CD4-positive, alpha-beta T cell treated with Interleukin-10 for 1 hour (primary cell): ENCODE measurements at places on chromosomes 13 and 19.

GRCh38 chr13:109480011-109480955, 306.1 kb downstream of the IRS2 start:
- DNase-seq, result no peak

DNA sequence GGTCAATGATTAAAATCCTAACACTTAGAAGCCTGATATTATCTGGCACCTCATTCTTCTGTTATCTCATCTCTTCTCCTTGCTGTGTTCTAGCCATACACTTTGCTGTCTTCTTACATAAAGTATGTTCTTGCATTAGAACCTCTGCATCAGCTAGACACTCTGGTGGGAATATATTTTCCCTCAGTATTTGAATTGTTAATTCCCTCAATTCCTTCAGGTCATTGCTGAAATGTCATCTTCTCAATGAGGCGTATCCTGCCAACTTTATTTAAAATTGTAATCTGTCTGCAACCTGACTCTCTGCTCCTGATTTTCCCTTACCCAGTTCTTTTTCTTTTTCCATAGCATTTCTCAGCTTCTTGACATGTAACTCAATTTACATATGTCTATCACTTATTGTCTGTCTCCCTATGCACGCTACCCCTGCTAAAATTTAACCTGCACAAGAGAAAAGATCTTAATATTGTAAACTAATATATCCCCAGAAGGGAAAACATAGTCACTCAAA, 138.2 kb downstream of the UGGT2 start:
- DNase-seq, result no peak

- no peak for DNase-seq
These were observed 15.2 kb upstream of the SLC1A5 start for GRCh38 chr19:46803555-46803954.

GRCh38 chr13:37306778-37307544, 201.5 kb upstream of the CSNK1A1L start:
- no peak for DNase-seq

DNA sequence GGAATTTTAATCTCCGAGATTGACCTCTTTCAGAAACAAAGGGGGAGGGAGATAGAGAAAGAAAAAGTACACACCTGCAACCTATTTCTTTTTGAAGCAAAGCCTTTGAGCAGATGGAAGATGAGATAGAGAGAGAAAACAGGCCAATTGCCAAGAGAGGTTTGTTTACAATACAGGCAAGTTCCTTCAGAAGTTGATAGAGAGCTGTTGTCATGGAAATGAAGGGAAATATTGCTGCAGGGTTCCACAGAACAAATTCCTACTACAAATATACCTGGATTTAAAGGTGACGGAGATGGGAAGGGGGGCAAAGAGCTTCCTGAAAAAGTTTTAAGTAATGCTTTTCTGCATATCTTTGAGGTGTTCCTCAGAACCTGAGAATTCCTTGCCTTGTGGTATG, 388.4 kb downstream of the NDFIP2 start:
- no peak for DNase-seq

GRCh38 chr13:100519626-100520025, 69.0 kb downstream of the GGACT start:
- DNase-seq, result no peak

GRCh38 chr19:46132508-46133100, 8.1 kb upstream of the IGFL3 start:
- DNase-seq, result no peak

- no peak for DNase-seq
These were observed 14.4 kb upstream of the SACS start for GRCh38 chr13:23447927-23448326.

- no peak for DNase-seq
These were observed 686.7 kb downstream of the DIAPH3 start for GRCh38 chr13:59477011-59477410.

DNA sequence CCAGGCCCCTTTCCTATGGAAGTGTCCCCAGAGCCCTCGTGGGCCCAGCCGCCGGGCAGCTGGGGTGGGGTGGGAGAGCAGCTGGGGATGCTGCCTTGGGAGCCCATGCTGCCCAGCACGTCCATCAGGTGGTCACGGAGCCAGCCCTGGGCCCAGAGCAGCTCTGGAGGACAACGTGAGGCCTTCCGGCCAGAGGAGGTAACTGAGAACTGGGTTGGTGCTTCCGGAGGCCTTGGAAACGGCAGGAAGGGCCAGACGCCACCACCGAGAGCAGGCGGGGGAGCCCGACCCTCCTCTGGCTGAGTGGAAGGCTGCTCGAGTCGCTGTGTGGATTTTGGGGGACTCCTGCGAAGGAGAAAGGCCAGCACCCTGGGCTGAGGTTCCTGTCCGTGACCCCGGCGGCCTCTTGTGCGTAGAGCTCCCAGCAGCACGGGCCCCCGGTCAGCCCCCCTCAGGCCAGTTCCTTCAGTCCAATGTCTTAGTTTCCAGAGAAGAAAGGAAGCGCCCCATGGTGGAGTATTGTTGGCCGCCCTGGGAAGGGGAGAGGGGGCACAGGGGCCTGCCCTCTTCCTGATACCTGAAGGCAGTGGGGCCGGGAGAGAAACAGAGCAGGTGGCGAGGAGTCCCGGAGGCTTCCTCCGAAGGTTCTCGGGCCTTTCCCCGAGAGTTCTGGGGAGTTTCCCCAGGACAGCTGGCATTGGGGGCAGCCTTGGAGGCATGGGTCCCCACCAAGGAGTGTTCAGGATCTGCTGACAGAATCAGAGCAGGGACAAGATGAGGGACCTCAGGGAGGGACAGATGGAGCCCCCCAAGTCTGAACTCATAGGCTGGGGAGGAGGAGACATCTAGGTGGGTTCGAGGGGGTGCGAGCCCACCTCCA, 68.8 kb downstream of the MLLT1 start:
- DNase-seq, result no peak

DNA sequence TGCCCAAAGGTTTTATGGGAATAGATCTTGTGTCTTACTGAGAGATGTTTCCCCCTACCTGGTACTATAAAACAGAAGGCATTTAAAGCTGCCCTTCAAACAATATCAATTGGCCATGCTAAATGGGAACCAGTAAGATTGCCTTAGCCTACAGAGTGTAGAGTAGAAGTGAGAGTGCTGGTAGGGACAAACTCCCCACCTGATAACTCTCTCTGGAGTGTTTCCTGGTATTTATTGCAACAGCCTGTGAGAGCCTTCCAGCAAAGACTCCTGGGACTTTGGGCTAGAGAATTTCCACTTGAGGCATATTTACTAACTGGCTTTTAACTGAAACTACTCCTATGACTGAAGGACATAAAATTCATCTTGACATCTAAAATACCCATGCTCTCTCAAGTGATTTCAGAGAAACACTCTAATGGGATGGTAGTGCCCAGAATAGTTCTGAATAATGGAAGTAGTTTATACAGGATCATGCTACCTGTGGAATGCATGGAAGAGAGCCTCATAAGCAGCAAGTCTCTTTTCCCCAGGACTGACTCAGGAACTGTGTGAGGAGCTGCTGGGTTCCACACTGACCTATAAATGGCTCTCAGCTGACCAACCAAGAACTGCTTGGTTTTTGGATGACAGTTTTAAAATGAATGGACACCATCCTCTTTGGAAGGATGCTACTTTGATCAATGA, 132.7 kb upstream of the SLITRK5 start:
- no peak for DNase-seq

- peak; percentile 20 for DNase-seq
These were observed 25.3 kb upstream of the EIF3G start for GRCh38 chr19:10145031-10145430.
